ENCODE measurements at places on chromosomes 12 and 14. TPM values are rescaled to one million over a fixed set of nuclear protein-coding genes. Genes with fewer than 3 reads are reported as not detected.

DNA sequence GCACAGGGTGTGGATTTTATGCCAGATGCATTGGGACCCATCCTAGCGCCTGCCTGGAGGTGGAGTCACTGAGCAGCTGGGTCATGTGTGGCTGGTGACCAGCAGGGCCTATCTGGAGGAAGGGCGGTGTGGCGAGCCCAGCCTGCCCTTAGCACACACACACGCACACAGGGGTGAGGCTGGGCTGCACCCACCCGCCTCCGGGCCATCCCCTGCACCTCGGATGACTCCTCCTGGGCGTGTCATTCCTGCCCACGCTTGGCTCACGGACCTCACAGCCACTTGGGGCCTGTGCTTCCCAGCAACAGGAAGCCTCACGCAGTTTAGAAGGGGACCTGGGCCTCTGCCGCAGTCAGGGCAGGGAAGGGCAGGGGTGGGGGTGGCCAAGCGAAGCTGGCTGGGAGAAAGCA, 36.2 kb upstream of the FZD10 start:
- no peak for DNase-seq

DNA sequence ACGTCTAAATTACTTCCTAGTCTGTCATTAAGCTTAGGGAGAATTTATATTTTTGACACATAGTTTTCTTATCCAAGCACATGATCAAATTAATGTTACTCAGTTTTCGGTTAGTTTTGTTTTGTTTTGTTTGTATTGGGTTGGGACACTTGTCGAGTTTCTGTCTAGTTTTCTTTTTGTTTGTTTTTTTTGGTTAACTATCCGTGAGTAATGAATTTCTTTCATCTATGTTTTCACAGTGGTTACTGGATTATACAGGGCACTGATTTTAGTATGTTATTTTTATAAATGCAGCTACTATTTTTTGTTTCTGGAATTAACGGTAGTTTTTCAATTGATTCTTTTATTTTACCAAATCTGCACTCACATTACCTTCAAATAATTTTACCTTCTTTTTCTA, 2.7 kb downstream of the KLRF1 start:
- DNase-seq: peak; percentile 28

GRCh38 chr14:87873741-87874140, 119.2 kb downstream of the GALC start:
- no peak for DNase-seq

Gene B4GALNT3
- total RNA-seq: 0.94 TPM

Gene HOXC4
- 0.52 TPM for total RNA-seq

Gene IRF2BPL
- total RNA-seq: 63.9 TPM

GRCh38 chr12:82593901-82594396, 92.8 kb upstream of the TMTC2 start:
- DNase-seq: peak; percentile 94

DNA sequence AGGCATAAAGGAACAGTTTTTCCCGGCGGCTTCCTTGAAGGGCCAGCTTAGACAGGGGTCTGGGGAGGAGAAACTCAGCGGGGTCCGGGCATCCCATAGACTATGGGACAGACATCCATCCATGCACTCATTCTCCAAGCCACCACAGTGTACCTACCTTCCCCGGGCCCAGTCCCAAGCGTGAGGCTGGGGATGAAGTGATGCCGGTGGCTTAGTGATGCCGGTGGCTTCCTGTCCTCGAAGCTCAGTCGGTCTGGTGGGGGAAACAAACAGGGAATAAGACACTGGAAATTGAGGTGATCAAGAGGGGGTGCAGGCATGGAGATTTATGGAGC, 421 bp downstream of the RTL1 start:
- no peak for DNase-seq

DNA sequence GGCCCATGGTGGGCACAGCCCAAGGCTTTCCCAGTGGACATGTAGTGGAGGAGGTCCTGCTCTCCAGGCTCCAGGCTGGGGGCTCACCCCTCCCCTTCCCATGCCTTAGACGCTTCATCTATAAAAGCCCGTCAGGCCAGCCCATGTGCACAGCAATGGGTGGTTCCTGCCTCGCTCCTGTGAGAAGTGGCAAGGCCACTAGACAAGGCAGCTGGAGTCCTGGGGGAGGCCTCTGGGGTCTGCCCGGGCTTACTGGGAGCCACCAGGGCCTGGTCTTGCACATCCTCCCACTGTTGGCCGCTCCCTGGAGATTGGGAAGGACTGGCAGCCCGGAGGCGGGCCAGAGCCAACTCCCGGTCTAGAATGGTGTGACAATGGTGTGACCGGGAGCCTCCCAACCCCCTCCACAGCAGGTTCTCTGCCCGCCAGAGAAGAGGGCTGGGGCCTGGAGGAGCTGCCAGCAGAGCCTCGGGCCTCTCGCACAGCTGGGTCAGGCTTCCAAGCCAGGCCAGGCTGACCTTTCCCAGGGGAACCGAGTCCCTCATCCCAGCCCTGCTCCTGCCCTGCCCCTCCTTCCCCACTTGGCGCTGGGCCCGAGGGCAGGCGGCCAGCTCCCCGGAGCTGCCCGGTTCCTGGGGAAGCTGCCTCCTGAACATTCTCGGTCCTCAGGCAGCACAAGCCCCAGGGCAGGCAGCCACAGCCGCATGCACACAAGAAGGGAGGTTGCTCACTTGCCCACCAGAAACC, 97.9 kb downstream of the RFLNA start:
- DNase-seq: peak; percentile 76

- no peak for DNase-seq
These were observed 4.9 kb upstream of the AQP6 start for GRCh38 chr12:49967777-49968250.

Gene DDN
- total RNA-seq: 0.05 TPM

- no peak for DNase-seq
These were observed 12.1 kb downstream of the CRADD start for GRCh38 chr12:93689076-93689834.

DNA sequence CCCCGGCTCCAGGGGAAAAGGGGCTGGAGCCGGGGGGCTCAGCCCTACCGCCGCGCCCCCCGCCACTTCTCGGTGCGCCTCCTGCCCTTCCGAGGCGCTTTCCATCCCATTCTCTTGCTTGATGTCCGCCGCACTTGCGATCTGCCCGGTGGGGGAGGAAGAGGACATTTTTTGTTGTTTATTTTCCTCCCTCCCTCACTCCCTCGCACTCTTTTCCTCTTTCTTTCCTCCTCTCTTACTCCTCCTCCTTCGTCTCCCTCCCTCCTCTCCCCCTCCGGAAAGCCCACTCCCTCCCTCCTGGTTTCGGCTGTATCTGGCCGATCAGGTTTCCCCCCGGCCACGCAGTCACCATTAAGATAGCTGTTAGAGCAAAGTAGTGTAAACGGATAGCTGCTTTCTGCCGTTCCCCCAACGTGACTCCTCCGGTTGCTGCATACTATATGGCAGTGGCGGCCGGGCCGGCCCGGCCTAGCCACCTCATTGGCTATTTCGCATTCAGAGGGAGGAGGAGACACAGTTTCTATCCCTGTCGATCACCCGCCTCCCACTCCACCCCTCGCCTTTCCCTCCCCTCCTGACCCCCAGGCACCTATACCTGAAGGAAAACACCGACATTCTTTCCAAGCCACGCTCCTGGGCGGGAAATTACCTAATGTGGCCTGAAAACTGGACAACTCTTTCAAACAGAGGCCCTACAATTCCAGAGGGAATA, at the start of gene SIX4:
Gene SIX4 (minus strand): TSS at position 445 of the 712 bp plus-strand sequence. CDS start 277 bp downstream, at position 168.
- peak; percentile 66 for DNase-seq

DNA sequence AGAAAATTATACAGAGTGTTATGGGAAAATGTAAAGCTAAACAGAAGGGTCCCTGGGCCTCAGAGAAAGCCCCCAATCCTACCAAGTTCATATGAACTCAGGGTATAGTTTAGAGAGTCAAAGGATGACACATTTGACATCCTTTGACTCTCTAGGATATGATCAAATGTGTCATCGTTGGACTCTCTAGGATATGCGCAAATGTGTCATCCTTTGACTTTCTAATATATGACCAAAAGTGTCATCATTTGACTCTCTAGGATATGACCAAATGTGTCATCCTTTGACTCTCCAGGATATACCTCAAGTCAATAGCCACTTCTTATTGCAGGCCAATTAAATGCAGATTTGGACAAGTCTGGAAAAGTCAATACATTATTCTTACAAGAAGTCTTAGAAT, 204.8 kb upstream of the IGF1 start:
- no peak for DNase-seq

DNA sequence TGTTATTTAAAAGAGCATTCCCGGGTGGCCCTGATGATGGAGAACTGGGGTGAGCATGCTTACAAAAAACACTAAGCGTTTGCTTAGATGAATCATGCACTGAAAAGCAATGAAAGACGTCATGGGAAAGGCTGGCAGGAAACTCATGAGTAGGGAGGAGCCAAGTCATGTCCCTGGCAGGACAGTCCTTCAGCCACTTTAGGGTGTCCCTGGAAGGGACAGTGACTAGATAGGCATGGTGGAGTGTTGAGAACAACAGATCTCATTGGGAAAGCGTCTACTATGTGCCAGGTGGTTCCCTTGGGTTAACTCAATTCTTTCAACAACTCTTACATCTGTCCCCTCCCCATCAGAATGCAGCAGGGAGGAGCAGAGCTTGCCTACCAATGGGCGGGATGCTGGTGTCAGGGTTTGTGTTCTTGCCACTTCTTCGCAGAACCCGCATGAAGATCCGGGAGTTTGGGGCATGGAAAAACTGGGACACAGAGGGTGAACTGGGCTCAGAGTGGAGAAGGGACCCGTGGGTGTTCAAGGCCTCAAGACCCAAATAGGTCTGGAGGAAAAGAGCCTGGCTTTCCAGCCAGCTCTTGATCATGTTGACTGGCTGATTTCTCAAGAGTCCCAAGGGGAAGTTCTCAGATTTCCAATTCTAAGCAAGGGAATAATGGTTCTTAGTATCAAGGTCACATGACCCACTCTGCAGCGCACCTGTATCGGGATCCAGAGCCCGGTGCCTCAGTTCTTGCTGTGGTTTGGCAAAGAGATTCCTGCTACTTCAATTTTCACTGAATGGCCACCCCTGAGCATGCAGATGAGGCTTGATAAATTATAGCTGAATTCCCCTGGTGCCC, 653.9 kb upstream of the TBX3 start:
- peak; percentile 74 for DNase-seq

DNA sequence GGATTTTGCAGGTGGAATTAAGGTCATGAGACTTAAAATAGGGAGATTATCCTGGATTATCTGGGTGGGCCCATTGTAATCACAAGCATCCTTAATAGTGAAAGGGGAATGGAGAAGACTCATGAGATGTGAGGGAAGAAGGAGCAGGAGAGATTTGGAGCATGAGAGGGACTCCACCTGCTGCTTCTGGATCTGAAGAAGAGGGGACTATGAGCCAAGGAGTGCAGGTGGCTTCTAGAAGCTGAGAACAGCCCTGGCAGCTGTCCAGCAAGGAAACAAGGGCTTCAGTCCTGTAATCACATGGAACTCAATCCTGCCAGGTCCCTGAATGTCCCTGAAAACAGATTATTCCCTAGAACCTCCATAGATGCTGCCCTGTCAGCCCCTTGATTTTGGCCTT, 67.8 kb downstream of the PELI2 start:
- DNase-seq: no peak

GRCh38 chr12:55036326-55037115, 16.7 kb downstream of the NEUROD4 start:
- DNase-seq: no peak

Gene AQP6
- total RNA-seq: not detected

DNA sequence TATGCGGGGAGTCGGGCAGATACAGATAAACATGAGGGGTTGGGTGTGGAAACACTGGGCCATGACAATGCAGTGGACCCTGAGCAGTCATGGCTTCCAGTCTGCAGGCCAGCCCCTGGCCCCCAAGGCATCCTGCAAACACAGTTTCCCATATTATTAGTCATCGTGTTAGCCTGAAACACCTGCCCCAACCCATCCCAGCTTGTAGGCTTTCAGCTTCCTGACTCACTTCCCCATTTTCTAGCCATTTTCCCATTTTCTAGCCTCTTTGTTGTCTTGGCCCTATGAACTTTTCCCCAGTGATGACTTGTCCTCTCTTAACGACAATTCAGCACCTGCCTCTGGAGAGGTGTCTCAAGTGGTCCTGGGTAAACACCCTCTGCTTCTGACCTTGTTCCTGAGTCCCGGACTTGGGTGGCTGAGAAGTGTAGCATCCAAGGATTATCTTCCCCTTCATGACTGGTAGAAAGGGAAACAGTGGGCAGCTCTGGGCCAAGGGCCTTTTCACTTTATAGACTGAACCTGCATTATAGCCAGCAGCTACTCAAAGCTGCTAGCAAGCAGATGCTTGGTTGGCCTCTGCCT, 4.3 kb upstream of the PGF start:
- no peak for DNase-seq

DNA sequence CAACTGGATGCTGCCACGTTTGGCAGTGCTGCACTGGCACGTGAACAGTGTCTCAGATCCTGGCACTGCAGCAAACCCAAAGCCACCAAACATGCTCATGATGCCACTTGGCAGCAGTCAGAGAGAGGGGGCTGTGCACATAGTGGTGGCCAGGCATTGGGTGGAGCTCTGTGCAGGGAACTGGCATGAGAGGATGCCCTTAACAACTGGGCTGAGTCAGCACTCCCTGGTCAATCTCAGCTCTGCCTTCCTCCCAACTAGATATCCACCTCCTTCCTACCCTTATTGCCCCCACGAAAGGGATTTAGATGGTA, 37.0 kb downstream of the ZFHX2 start:
- DNase-seq: no peak

DNA sequence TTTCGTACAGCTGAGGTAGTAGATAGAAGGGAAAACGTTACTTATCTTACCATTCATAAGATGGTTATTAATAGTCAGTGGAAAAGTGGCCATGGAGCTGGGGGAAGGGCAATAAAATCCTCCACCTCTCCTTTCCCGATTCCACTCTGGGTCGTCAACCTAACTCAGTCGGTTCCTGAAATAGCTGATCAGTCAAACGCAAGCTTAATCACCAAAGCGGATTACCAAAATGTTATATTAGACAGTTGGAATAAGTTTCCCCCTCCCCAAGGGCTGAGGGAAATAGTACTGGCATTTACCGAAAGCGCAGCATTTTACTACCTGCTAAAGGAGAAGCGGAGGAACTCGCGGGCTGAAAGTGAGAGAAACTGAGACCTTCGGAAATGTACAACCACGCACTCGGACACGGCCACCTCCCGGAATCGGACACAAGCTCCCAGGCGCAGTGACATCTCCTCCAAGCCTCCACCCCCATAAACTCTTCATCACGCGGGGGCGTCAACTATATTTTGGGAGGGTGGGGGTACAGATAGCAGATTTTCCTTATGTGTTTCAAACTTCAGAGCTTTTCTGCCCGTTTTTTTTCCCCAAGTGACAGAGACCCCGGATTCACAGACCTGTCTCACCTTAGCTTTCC, 1.2 kb downstream of the PPM1H start:
- DNase-seq: no peak

DNA sequence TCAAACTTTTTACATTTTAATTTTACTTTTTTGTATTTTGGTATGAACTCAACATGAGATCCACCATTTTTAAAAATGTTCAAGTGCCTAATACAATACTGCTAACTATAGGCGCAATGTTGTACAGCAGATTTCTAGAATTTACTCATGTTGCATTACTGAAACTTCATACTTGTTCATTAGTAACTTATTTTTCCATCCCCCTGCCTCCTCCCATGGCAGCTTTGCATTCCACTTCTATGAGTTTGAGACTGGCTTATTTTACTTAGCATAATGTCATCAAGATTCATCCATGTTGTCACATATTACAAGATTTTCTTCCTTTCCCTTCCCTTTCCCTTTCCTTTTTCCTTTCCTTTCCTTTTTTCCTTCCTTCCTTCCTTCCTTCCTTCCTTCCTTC, 825.9 kb downstream of the SLC16A7 start:
- DNase-seq: peak; percentile 33
